NCI-H524 treated with DMSO at 0.1 percent for 48 hours (cell line): ENCODE measurements at places on chromosomes 4 and X.

DNA sequence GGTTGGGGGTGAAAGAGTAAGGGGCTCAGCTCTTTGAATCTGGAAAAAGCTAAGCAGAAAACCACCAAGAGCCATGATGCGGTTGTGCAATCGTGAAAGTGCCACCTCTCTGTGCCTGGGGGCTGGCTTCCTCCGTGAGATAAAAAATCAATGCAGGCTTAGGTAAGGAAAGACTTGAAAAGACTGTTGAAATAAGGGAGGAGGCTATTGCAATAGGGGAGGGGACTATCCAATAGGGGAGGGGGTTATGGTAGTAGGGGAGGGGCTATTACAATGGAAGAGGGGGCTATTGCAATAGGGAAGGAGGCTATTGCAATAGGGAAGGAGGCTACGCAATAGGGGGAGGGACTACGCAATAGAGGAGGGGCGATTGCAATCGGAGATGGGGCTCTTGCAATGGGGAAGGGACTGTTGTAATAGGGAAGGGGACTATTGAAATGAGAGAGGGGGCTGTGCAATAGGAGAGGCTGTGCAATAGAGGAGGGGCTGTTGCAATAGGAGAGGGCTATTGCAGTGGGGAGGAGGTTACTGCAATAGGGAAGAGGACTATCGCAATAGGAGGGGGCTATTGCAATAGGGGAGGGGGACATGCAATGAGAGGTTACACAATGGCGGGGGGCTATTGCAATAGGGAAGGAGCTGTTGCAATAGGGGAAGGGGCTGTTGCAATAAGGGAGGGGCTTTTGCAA is 162.3 kb upstream of the PSAPL1 start:
- DNase-seq, result no peak

DNA sequence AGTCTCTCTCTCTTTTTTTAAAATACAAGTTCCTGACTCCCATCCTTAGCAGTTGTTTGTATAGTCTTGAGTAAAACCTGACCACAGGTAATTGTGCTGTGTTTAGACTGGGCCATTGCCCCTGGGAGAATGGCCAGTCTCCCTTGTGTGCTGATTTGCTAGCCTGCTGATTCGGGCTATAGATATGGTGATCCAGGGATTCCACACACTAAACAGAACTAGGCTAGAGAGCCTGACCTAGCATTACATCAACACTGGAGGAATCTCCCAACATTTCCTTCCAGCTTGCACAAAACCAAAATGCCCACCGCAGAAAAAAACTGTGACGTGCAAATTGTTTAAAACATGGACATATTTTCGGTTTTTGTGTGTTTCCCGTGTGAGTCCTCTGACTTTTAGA is 5.1 kb downstream of the UPRT start:
- no peak for DNase-seq

- DNase-seq, result no peak
Measured at GRCh38 chr4:134787315-134787714, 585.7 kb upstream of the PABPC4L start.

DNA sequence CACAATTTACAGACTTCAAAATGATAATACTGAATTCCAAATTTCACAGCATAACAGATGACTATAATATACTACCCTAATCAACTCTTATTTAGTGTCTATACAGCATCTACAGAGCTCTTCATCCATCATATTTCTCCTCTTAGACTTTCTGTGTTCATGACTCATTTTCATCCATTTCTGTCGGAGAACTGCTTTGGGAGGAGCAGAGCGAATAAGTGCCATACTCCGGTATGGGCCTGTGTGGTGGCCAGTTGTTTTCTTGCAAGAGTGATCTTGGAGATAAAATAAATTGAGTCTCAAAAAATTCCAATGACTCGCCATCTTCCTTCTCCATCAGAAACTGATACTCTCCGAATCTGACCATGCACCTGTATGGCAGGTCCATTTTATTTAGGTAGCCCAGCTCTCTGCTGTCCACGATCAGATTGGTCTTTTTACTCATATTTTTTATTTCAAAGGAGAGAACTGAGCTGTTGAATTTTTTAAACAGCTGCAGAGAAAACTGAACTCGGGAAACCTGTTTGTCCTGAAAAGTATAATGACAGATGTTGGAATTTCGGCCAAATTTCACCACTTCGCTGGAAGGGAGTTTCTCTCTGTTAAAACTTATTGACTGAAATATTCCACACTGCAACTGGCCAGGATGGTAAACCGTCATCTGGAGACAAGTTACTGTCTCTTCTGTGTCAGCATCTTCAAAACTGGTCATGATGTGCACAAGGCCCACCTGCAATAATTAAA is 7.8 kb downstream of the TIFA start:
- DNase-seq, result no peak

- no peak for DNase-seq
Measured at GRCh38 chrX:120452131-120452530, 17.0 kb downstream of the LAMP2 start.

DNA sequence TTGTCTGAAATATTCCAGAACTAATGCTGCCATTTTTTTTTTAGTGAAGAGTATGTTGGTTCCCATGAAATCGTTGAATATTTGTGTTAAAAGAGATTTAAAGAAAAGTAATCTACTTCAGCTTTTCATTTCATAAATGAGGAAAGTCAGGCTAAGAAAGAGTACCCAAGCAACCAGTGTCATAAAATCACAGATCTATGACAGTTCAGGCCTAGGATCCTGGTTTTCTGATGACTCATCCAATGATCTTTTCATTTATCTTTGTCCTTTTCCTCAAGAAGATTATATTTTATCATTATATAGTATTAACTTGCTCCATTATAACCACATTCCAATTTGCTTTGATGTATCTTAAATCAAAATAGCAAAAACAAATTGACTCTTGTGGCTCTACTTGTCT is 139.4 kb upstream of the HCCS start:
- DNase-seq, result no peak

- no peak for DNase-seq
Measured at GRCh38 chrX:17613979-17614588, 123.2 kb upstream of the SCML1 start.

GRCh38 chr4:8694226-8694625 is 101.7 kb downstream of the CPZ start:
- DNase-seq, result no peak

DNA sequence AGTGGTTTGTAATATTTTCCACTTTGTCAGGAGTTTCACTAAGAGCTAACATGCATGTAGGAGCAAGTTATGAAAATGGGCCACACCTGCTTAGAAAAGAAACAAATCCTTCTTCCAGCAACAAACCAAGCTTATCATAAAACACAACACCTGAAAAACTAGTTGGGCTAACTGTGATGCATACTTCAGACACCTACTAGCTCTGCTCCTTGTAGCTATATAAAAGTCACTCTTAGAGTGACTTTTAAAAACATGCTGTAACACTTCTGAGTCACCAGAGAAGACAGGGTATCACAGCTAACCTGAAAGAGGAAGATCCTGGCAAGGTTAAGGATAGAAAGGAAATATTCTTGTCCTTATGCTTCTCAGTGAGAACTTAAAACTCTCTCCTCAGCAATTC is 3.6 kb upstream of the SLAIN2 start:
- no peak for DNase-seq

- no peak for DNase-seq
Measured at GRCh38 chr4:98779088-98779487, 120.7 kb upstream of the TSPAN5 start.

DNA sequence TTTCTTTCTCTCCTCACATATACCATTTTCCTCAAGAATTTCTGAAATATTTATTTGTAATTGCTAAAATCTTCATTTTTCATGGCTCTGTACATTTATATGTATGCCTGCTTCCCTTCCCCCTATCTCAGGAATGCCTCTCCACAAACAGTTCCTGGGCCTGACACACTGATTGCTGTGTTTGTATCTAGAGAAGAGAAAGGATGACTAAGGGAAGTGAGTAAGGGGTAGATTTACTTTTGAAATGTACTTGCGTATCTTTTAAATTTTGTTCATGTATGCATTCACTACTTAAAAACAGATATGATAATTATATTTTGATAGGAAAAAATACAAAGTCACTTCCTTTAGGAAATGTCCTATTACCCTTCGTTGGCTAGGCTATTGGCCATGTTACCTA is 790.8 kb downstream of the PCDH18 start:
- DNase-seq, result no peak

- DNase-seq, result peak; percentile 16
Measured at GRCh38 chrX:40877887-40878286, 142.5 kb upstream of the MED14 start.

DNA sequence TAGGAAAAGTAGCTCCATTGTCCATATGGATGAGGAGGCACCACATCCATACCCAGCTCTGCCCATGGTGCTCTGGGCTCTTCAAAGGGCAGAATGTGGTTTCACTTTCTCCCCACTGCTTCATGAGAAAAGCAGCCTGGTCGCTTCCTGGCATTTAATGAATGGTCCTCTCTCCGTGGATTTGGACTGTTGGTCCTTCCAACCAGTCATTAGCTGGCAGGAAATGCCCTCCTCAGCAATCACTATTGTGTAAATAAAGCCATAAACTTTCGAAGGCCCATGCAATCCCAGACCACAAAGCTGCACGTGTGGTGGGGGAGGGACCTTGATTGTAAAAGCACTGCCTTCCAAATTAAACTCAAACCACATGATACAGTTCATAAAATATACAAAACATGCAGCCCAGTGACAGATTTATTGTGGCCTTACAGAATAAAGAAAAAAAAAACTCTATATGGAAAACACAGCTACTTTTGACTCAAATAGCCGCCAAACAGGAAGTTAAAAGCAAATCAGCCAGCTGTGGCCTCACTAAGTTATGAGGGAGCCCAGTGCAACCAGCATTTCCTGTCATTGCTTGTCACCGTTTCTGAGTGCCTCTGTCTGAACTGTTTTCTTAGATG is 8.1 kb downstream of the MBNL3 start:
- no peak for DNase-seq

GRCh38 chr4:1008840-1009541 is 2.4 kb upstream of the FGFRL1 start:
- DNase-seq, result no peak

DNA sequence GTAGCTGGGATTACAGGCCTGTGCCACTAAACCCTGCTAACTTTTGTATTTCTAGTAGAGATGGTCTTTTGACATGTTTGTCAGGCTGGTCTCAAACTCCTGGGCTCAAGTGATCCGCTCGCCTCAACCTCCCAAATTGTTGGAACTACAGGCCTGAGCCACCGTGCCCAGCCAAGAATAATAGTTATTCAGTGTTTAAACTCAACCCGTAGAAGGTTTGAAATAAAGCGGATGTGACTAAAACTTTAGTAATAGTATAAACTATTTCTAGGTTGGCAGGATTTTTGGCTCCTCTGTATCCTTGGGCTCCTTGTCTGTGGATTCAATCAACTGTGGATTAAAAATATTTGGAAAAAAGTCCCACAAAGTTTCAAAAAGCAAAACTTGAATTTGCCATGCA is 37.8 kb downstream of the PCDH10 start:
- DNase-seq, result no peak

DNA sequence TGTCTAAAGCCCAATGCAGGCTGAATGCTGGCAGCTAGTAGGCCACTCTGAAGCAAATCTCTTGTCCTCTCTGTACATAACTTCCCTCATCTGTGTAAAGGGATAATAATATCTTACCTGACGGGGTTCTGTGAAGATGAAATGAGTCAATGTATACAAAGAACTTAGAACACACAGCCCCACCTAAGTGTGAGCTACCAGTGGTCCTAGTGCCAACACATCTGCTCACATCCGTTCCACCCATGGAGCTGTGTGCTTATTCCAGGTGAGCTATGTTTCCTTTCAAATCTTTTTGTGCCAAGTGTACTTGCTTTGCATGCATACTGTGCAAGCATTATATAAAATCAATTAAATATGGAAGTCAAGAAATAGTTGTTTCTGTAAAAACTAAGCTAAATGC is 116.4 kb downstream of the TSPAN5 start:
- no peak for DNase-seq

- no peak for DNase-seq
Measured at GRCh38 chr4:141435446-141436225, 200.7 kb upstream of the IL15 start.

DNA sequence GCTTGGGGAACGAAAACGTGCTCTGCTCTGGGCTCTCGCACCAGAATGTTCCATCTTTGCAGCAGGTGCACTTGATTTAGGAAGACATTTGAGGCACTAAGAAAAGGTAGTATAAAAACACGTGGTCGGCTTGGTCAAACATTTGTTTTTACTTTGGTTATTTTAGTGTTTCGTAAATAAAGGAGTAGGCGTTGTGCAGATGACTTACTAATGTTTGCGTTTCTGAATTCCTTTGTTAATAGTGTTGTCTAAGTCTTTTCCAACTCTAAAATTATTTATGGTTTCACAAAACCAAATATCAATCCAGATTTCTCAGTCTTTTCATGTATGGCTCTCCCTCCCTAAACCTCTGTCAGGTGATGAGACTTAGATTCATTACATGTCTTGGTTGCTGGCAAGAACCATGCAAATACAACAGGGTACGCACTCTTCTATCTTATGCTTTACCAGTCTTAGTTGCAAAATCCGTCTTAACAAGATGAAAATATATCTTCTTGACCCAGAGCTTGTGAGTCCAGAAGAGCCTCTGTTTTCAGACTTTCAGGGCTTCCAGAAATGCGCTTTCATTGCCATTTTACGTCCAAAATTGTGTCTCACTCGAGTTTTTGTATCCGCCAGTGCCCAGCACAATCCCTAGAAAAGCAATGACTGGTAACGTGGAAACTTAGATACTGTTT is 686 bp downstream of the MTHFD2L start:
- no peak for DNase-seq

DNA sequence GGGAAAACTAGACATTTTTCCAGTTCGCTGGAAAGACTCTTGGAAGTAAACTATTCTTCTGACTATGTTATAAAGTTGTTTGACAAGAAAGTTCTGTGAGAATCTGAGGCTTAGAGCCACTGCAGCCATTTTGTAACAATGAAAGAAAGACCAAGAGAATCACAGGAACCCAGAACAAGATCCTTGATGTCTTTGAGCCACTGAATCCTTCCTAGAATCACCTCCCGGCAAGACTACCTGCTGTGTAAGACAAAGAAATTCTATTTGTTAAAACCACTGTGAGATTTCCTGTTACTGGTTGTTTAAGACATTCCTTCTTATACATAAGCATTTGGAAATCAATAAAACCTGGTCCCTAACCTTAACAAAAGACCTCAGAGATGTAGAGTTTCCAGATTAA is 175.7 kb upstream of the RASGEF1B start:
- DNase-seq, result no peak
